ENCODE measurements at places on chromosomes 16 and 17.

- DNase-seq: peak; percentile 75
These were observed 25.6 kb downstream of the TTLL6 start for GRCh38 chr17:48791128-48792032.

DNA sequence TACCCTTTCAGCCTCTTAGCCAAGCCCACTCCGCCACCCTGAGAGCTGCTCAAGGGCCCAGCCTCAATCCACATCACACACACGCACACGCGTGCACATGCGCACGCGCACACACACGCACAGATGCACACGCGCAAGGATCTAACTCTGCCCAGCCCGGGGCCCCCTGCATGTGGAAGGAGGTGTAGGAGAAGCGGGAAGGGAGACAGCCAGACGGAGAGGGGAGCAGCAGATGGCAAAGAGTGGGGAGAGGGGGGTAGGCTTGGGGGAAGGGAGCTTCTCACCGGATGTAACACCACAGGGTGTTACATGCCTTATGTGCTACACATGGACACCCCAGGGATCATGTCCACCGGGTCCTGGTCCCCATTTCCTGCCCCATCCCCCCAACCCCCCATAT is 15.3 kb downstream of the DLG4 start:
- no peak for DNase-seq

- DNase-seq: no peak
These were observed 113.3 kb downstream of the XYLT1 start for GRCh38 chr16:17357307-17358062.

- no peak for DNase-seq
These were observed at the start of gene CDRT4 for GRCh38 chr17:15467592-15467991. Gene CDRT4, minus strand, starts transcription at chr17:15467621. Its CDS starts 27,383 bp downstream, at chr17:15440238.

DNA sequence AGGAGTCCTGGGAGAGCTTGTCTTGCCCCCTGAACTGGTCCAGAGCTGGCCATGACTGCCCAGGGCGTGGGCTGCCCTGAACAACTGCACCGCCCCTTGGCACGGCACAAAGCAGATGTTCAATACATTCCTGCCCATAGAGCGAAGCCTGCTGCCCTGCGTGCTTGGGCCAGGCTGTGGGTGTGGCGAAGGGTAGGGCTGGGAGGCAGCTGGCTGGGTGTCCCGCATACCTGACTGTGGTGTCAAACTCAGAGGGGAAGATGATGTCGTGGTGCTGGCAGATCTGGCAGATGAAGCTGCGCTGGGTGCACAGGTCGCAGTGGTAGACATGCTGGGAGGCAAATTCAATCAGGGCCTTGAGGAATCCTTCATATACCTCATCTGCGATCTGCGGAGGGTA is 124.2 kb upstream of the SMURF2 start:
- DNase-seq: no peak

DNA sequence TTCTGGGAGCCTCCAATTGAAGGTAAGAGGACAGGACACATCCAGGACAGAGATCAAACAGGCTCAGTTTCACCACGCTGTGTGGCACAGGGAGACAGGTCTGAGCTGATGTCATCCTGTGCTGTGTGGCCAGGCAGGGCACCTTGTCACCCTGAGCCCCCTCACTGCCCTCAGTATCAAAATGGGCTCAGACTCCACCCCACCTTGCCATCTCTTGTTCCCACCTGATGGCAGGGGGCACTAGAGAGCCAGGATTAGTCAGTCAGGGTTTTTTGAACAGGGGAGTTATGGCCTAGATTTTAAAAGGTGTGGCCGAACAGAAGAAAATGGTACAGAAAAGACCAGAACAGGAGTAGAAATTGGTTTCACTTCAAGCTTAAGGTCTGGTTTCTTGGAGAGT is 2.6 kb downstream of the KAT2A start:
- DNase-seq: no peak

DNA sequence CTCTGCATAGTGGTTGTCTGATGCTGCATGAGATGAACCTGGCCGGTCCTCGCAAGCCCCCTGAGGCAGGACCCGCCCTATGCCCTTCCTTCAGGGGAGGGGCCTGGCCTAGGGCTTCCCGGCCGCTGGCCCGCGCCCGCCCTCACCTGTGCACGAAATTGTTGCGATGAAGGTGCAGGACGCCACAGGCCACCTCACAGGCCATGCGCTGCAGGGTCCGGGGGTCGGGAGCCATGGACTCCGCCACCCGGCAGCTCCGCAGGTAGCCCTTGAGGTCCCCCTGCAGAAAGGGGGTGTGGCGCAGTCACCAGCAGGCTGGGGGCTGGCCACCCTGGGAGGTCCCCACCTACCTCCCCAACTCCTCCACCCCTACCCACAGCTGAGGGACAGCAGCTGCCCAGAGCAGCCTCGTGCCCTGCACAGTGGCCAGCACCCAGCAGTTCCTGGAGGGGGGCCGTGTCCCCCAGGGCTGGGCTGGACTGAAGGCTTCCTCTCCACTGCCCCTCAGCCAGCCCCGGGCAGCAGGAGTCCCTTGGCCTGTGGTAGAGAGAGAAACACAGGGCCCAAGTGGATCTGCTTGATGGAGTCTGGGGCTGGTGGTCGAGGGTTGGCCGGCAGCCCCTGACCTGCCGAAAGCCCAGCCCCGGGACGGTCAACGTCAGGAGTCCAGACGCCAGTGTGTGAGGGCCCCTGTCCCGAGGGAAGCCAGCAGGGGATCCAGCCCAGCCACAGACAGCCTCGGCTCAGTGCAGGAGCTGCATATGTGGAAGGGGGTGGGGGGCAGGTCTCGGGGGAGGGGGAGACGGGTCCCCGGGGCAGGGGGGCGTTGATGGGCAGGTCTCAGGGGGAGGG is 38.8 kb upstream of the PVALEF start:
- no peak for DNase-seq

DNA sequence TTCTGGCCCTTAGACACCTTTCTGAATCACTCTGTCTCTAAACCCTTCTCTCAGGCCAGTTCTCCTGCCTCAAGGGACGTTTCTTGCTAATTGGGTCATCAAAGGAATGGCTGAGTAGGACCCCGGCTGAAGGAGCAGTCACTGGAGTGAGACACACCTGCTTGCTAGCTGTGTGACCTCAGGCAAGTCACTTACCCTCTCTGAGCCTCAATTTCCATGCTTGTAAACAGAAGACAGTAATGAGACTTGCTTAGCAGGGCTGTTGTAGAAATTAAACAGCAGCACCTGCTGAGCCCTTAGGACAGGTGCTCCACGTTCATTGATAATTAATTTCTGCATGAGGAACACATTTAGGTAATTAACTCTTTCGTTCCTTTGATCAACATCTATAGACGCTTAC is 6.8 kb downstream of the CIBAR2 start:
- DNase-seq: no peak

DNA sequence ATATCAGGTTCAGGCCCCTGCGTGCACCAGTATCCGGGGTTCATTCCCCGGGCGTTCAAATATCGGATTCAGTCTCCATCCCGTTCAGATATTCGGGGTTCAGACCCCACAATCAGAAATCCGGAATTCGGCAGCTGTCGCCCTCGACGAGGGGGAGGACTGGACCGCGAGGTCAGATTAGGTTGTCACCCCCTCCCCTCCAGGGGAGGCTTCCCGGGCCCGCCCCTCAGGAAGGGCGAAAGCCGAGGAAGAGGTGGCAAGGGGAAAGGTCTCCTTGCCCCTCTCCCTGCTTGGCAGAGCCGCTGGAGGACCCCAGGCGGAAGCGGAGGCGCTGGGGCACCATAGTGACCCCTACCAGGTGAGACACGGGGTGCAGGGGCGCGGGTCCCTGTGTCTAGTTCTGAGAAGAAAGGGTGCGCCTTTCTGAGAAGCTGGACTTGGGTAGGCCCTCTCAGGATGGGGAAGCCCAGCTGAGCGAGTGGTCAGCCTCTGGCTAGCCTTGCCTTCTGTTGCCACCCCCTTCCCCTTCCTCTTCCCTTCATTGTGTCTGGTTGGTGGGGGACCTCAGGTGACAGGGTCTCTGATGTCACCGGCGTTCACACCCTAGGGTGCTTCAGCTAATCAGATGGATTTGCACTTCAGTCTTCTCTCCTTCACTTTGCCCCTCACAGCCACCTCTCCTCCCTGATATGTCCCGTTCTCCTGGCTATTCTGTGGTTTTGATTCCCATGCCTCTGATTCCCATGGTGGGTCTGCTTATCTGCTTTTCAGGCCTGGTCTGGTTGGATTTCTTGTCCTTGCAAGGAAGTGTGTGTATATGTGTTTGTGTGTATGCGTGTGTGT is 844 bp downstream of the TAOK2 start:
- DNase-seq: no peak

- DNase-seq: no peak
These were observed 8.8 kb upstream of the CEP20 start for GRCh38 chr16:15897121-15897780.

Measured in stromal cell of bone marrow (primary cell).